ENCODE measurements at places on chromosomes 16 and 17. TPM values are rescaled to one million over a fixed set of nuclear protein-coding genes. Genes with fewer than 3 reads are reported as not detected.

DNA sequence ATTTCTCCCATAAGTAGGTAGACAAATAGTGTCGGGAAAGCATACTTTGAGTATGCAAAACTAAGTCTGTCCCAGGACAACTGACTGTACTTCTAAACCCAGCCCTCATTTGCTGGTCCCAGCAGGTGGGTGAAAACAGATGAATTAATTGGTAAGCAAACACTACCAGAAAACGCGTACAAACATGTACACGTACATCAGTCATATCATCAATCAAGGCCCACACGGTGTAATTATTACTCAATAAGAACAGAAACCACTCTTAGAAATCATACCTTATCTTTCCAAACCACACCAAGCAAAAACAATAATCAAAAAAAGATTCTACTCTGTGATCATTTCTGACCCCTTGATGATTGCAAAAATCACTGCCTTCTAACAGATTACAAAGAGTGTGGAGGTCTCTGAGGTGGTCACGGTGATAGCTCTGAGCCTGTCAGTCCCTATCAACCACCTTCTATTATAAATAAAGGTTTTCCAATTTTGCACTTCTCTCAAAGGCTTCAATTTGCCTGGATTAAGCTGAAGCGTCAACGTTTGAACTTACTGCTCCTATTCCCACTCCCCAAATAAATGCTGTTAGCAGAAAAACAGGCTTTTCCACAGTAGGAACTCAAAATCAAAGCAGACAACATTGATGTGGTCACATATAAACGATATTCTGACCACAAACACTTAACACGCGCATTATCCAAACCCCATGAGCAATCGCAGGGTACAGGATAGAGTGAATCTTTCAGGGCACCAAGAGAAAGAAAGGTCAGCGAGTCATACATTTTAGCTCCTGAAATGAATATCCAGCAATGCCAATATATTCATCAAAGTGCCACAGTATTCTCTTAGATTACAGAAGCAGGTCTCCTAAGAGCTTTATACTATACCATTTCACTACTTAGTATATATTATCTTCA is 211.9 kb downstream of the STX8 start:
- DNase-seq: no peak

DNA sequence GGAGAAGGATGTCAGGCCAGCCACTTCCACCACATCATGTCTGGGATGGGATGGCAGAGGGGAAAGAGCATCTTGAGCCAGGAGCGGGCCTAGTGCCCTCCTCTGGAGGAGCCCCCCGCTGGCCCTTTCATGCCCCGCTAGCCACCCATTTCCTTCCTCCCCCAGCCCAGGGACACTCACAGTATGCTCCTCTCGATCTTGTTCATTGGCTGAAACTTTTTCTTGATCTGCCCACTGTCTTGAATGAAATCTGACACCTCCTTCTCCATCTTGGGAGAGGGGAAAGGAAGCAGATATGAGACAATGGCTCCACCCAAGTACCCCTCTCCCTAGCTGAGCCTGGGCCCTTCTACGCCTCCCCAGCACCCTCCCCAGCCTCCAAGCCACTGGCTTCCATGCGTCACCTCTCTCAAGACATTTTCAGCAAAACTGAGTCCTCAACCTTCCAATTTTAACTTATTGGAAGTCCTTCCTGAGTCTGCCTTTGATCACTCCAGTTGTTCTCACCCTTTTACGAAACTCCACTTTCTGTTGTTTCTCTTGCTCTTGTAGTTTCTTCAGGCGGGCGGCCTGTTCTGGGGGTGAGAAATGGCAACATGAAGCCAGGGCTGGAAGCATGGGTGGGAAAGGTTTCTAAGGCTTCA is 7.2 kb downstream of the SPAG7 start:
- no peak for DNase-seq

Gene TBC1D3
- not detected for polyA plus RNA-seq

Gene VASN
- polyA plus RNA-seq: 10.0 TPM

Measured in muscle of back (tissue), 13 donors.